Forelimb muscle (tissue), 1 donor: ENCODE measurements at places on chromosomes 2 and 18. TPM values are rescaled to one million over a fixed set of nuclear protein-coding genes. Genes with fewer than 3 reads are reported as not detected.

The HRH4 gene
- polyA plus RNA-seq = 0.08 TPM

The C18orf54 gene
- 9.1 TPM for polyA plus RNA-seq

DNA sequence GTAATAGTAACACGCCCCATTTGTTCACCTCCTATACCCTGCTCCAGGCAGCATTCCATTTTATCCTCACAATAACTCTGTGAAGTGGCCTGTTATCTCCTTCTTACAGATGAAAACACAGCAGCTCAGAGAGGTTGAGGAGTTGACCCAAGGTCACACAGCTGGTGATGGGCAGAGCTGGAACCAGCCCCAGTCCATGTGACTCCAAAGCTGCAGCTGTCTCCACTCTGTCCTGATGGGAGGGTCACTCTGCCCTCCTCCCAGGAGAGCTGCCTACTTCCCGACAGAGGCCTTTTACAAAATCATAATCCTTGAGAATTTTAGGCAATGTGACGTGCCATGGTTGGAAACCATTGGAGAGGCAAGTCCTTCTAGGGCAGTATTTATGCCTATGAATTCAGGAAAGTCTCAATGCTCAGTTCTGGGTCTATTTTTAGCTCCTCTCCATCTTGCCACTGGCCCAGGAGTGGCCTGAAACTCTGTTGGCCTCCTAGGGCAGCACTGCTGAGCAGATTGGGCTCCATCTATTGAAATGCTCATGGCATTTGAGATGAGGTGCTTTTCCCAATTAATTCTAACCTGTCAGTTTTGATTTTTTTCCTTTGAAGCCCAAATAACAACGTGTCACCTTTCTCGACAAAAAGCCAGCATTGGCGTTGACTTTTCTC lies 162.0 kb upstream of the MSH6 start:
- no peak for DNase-seq

DNA sequence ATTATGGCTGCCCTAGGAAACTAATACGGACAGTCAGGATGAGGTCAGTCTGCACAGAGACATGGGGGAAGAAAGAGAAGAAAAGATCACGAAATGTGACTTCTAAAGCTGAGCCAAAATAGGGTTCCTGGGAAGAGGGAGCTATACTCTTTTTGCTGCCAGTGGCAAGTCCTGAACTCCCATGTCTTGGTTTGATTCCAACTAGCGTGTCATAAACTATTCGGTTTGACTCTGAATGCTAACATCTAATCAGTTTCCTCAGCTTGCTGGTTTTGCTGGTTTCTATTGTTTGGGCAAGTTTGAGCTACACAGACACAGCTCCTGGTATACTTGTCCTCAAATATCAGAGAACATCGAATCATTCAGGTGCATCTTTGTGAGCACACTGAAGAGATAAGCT lies 80.5 kb upstream of the CYP1B1 start:
- no peak for DNase-seq

DNA sequence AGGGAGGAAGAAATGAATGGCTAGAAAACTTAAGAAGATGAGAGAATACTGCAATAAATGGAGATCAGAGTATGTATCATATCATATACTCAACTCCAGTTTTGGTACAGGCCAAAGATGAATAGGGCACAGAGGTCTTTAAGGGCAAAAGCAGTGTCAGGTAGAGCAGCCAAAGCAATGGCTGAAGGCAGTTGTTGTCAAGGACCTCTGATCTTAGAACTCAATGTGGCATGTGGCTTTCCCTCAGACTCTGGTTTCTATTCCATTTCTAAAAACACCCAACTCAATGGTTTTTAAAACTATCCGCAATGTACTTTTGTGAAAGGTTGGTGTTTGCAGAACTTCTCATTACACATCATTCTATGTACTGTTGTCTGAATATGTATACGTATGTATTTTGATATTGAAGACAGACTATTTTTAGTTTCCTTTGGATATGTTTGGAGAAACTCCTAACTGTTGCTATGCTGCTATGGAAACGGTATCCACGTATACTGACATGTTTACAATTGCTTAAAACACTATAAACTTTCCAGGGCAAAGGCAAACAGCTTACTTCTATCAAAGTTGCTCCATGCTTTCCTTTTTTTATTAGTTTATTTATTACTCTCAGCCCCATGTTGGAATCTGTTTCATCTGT lies 58.1 kb upstream of the PELI1 start:
- peak; percentile 91 for DNase-seq
